ENCODE measurements at places on chromosomes 5 and 9. TPM values are rescaled to one million over a fixed set of nuclear protein-coding genes. Genes with fewer than 3 reads are reported as not detected.

CER1 gene
- not detected for total RNA-seq

PCDHGA3 gene
- 0.05 TPM for total RNA-seq

MINAR2 gene
- not detected for total RNA-seq

IL13 gene
- not detected for total RNA-seq

CRB2 gene
- 0.15 TPM for total RNA-seq

GRXCR2 gene
- not detected for total RNA-seq

AGXT2 gene
- total RNA-seq = not detected

LCN10 gene
- not detected for total RNA-seq

SOWAHA gene
- 0.18 TPM for total RNA-seq

SPATA9 gene
- total RNA-seq = not detected

TTC33 gene
- total RNA-seq = 11.7 TPM

GPX3 gene
- total RNA-seq = 20.3 TPM

SLC6A7 gene
- 0.02 TPM for total RNA-seq

RLN2 gene
- not detected for total RNA-seq

GFI1B gene
- 0.17 TPM for total RNA-seq

MAN2A1 gene
- total RNA-seq = 11.8 TPM

NR5A1 gene
- total RNA-seq = 0.11 TPM

TSSK1B gene
- not detected for total RNA-seq

SPARC gene
- 15.7 TPM for total RNA-seq

CAMSAP1 gene
- total RNA-seq = 25.9 TPM

GNA14 gene
- not detected for total RNA-seq

ACTBL2 gene
- total RNA-seq = 0.05 TPM

TRAF1 gene
- 1.9 TPM for total RNA-seq

KCNIP1 gene
- not detected for total RNA-seq
